DMS 273 treated with DMSO at 0.1 percent for 48 hours (cell line): ENCODE measurements at places on chromosomes 16 and 17.

DNA sequence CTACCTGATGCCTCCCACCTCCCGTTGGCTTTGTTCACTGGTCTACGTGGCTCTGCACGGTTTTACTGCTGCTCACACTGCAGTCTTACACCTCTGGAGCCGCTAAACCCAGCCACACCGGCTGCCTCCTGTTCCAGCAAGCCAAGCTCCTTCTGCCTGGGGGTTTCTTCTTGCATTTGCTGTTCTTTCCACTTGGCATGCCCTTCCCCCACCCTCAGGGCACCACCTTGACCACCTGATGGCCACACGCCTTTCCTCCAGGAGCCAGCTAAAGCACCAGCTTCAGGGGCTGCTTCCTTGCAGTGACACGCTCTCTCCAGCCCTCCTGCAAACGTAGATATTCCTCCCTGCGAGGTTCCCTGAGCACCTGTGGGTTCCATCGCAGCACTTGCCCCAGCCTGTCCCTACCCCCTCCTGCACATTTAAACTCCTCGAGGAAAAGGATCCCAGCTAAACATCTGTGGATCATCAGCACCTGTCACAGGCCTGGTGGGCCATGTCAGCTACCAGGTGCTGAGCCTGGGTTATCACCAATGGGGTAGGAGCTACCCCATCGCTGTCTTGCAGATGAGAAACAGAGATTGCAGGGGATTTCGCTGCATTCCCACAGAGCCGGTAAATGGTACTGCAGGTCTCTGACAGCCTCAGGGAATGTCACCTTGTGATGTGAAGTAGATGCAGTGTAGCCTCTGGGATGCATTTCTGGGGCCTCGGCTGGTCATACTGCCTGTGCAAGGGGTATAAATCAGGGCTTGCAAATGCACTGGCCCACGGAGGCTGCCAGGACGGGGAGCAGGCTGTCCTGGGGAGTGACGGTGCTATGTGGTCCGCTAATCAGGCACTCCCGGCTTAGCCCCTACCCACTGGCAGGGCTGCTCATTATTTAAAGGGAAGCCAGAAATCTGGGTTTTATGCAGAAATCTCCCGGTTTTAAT, 285.2 kb downstream of the CPPED1 start:
- no peak for DNase-seq

GRCh38 chr17:63631626-63632025, 9.4 kb downstream of the MAP3K3 start:
- no peak for DNase-seq

GRCh38 chr17:59296190-59296589, 35.3 kb upstream of the YPEL2 start:
- DNase-seq, result no peak

DNA sequence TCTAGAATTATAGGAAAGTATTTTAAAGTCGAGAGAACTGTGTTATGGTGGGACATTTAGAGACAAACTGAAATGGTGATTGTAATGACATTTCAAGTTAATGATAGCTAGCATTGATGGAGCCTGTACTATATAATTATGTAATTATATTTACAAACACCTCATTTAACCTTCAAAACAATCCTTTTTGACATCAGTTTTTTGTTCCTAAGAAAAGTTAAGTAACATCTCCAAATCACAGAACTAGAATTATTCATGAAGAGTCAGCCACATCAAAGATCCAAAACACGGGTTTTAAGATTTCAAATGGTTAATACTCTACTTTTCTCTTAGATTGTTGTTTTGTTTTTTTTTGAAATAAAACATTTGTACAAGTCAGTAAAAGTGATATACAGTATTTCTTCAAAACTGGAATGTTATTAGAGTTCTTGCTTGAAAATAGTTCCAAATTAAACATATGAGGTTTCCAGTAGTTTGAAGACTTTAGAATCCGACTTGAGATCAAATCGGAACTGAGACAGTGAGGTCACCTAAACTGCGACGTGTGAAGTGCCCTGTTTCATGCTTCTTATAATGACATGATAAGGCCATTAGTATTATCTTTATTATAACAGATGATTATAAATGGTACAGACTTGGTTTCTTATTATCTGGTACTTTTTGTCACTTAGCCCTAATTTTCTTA, 264.9 kb upstream of the TBX2 start:
- DNase-seq, result no peak

DNA sequence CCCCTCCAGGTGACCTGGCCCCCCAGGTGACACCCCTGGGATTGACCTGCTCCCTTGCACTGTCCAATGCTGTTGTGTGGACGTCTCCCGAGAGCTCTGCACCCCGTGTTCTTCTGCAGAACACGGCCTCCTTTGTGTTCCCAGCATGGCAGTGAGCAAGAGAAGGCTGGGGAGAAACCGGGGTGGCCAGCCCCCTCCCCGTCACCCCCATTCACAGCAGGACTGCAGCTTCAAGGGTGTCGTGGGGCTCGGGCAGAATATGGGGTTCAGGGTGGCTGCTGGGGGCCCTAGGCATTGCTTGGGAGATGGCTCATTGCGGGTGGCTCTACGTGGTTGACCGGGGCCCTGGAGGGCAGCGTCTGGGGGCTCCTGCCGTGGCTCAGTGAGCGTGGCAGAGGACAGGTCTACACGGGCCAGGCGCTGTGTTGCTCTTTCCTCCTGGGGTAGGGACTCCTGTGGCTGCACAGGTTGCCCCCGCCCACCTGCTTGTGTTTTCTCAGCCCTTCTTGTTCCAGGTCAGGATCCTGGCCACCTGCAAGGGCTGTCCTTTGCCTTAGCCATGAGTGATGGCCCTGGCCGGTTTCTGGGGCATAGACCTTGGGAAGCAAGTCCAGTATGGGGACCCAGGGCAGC, 12.5 kb downstream of the GSE1 start:
- DNase-seq, result no peak

- DNase-seq, result no peak
Measured at GRCh38 chr17:66459811-66460270, 157.4 kb downstream of the PRKCA start.

DNA sequence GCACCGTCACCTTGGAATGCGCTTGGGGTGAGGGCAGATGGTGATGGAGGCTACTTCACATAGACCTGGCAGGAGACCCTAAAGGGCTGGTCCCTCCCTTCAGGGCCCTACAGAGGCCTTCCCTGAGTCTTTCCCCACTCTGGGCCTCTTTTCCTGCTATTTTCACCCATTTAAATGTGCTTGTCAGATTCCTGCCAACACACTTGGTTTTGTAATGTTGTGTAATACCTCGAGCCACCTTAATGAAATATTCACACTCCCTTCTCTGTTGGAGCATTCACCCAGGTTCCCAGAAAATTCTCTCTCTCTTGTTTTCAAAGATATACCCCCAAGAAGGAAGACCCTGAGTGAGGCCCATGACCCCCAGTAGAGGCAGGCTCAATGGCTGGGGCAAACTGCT, 456.6 kb upstream of the DYNLRB2 start:
- no peak for DNase-seq

- DNase-seq, result no peak
Measured at GRCh38 chr17:8053600-8053999, 14.7 kb downstream of the ALOX15B start.

DNA sequence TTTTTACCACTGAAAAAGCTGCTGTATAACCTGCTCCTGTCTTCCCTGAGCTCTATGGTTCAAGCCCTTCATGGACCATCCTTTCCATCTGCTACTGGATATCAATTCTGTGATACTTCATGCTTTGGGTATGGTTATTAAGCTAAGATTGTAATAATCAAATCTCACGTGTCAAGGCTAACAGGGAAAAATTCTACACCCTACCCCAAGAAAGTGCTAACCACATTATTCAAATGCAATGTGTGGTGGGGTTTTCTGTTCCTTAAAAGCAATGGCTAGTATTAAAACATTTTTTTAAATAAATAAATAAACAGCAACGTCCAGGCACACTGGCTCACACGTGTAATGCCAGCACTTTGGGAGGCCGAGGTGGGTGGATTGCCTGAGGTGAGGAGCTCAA, 65.9 kb downstream of the SPAG9 start:
- DNase-seq, result no peak

DNA sequence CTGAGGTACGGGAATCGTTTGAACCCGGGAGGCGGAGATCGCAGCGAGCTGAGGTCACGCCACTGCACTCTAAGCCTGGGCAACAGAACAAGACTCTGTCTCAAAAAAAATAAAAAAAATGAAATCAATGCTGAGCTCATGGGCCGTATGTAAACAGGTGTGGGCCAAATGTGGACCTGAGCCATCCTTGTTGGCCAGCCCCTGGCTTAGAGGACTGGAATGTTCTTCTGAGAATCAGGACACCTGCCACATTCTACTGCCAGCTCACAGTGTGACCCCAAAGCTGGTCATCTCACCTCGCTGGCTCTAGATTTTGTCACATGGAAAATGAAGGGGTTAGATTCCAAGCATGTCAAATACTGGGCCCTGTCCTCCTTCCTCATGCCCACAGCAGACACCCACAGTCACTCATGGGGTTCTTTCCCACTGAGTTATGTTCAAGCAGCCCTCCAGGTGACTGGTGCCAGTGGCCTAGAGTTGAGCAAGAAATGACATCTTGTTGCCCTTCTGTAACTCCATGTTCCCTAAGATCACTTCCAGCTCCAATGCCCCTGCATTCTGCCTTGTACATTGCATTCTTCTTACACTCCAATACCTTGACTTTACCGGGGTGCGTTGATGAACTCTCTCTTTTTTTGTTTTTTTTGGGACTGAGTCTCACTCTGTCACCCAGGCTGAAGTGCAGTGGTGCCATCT, 110.6 kb downstream of the ABCC1 start:
- DNase-seq, result no peak

DNA sequence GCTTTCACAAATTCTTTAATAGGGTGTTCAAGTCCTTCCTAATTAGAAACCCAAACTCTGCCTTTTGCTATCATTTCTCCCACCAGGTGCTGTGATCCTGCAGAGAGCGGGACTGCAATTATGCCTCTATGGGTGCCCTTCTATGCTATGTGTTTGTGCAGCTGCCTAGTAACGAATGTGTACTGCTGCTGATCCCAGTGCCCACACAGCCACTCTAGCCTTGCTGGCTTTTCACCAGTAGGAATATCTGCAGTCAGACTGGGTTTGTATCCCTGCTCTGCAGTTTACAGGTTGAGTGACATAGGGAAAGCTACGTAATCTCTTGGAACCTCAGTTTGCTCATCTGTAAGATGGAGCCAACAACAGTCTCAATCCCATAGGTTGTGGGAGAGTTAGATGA, 179.6 kb upstream of the IRX3 start:
- DNase-seq, result no peak

DNA sequence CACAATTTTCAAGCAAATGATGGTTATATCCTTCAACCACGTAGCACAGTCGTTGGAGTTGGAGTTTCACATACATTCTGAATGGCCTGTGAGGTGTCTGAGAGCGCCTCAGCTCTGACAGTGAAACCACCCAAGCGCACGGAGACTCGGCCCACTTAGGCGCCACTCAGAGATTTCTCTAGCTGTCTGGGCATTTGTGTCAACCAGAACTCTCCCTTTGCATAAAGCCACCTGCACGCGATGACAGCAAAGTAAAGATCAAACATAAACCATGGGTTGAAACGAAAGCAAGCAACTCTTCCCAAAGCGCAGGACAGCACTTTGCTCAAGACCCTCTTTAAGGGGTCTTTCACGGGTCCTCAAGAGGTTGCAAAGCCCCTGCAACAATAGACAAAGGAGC, 533 bp downstream of the SLC6A4 start:
- no peak for DNase-seq

DNA sequence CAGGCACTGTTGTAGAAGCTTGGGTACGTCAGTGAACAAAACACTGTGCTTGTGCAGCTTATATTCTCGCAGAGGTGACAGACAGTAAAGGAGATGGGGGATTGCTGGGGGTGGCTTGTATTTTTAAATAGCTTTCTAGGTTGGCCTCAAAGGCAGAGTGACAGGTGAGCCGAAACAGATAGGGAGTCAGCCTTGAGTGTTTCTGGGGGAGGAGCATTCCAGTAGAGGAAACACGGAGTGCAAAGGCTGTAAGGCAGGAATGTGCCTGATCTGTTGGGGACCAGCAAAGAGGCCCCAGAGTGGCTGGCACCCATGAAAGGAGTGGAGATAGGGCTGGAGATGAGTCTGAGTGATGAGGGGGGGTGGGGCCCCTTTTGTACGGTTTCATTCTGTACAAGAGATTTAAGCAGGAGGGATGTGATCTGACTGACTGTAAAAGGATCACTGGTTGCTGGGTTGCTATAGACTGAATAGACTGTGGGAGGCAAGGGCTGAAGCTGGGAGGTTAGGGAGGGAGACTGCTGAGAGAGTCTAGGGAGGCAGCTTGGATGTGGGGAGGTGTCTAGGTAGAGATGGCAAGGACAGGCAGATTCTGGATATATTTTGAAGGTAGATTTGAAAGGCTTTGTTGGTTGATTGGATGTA, 15.2 kb downstream of the NUP93 start:
- DNase-seq, result no peak

DNA sequence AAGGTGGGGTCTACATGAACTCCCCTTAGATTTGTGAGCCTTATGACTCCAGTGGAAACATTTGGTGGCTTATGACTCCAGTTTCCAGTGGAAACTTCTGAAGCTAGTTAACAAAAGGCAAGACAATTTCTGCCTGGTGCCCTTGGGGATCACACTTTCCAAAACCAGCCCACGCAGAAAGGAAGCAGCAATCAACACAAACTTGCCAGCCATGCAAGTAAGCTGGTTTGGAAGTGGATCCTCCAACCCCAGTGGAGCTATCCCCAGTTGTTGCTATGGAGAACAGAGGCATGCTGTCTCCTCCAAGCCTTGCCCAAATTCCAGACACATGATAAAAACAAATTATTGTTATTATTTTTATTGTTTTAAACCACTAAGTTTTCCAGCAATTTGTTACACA, 130.9 kb downstream of the CDH11 start:
- DNase-seq, result no peak

DNA sequence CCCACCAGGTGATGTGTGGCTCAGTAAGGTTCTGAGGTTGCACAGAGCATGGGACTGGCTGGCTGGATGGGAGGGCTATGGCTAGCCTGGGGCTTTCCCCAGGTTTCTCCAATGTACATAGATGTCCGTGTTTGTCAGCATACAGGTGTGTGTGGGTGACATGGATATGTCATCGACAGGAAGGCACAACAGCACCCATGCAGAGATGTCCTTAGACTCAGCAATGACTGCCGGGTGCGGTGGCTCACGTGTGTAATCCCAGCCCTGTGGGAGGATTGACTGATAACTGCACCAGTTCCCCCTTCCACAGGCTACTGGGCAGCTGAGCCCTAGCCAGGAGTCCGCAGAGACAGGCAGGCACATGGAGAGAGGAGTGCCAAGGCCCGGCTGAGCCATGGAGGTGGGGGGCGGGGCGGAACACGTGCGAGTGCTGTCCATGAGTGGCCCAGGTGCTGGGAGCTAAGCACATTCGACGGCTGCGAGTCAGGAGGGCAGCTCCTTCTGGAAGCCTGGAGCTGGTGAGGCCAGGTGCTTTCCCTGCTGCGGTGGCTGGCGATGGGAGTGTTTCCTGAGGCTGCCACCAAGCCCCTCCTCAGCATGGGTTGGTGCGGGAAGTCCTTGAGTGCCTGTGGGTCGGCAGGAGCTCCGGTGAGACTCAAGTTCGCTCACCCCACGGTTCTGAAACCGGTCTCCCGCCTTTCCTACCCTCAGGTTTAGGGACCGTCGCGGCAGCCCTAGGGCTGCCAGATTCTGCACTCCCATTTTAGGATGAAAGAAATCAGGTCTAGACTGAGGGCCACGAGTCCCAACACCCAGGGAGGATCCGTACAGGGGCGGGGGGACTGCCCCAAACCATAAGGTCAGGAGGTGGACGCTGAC, 858 bp upstream of the ASPSCR1 start:
- DNase-seq, result no peak
